ENCODE measurements at places on chromosomes 6 and 20. TPM values are rescaled to one million over a fixed set of nuclear protein-coding genes. Genes with fewer than 3 reads are reported as not detected.

Gene HLA-DRB5
- not detected for total RNA-seq

Gene TBC1D20
- 23.9 TPM for total RNA-seq

Gene TMEM239
- total RNA-seq: not detected

Gene VGLL2
- not detected for total RNA-seq

Gene MEP1A
- total RNA-seq: not detected

Gene C20orf202
- total RNA-seq: not detected

Gene SYNDIG1
- total RNA-seq: not detected

- no peak for DNase-seq
Observed at GRCh38 chr6:53723331-53723730, 57.8 kb upstream of the KLHL31 start.

- no peak for DNase-seq
Observed at GRCh38 chr20:63223121-63223825, 7.3 kb upstream of the YTHDF1 start.

DNA sequence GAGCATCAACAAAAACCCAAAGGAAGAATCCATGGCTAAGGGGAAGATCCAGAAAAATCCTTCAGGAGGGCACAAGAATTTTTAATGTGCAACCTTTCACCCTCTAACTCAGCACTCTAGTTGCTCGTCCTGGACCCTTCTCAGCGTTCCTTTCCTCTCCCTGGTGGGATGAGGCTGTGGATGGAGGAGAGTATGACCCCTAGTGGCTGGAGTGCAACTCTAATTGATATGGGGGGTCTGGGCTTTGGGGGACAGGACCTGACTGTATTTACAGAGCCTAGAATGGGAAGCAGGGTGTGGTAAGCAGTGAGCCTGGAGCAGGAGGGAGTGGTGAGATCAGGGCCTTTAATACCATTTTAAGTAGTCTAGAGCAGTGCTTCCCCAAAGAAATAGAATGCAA lies 83.9 kb upstream of the CEP85L start:
- no peak for DNase-seq

- no peak for DNase-seq
Observed at GRCh38 chr6:77448546-77448945, 14.7 kb downstream of the HTR1B start.

DNA sequence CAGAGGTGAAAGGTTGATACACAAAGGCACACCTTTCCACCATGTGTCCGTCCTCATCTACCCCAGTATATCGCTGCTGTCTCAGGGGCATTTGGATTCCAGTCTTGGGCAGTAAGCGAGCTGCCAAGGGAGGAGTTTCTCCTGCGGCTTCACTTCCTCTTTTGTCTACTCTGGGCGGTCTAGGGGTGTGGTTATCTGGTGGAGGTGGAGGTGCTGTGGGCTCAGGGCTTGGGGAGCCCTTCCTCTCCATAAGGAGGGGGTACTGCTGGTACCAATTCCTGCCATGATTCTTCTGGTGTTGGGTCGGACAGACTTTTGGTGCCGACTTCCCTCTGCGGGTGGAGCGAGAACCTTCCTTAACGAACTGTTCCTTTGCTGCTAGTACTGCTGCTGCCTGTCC lies 31.9 kb upstream of the FABP7 start:
- DNase-seq: no peak

GRCh38 chr6:105746509-105746908 lies 339.6 kb upstream of the PRDM1 start:
- DNase-seq: no peak

GRCh38 chr20:61303217-61303616 lies 51.2 kb downstream of the CDH4 start:
- no peak for DNase-seq

GRCh38 chr20:50874111-50874757 lies 57.0 kb downstream of the ADNP start:
- DNase-seq: no peak

- no peak for DNase-seq
Observed at GRCh38 chr6:139894271-139894670, 519.8 kb upstream of the CITED2 start.

GRCh38 chr6:116697480-116697879 lies 16.5 kb downstream of the KPNA5 start:
- DNase-seq: no peak

DNA sequence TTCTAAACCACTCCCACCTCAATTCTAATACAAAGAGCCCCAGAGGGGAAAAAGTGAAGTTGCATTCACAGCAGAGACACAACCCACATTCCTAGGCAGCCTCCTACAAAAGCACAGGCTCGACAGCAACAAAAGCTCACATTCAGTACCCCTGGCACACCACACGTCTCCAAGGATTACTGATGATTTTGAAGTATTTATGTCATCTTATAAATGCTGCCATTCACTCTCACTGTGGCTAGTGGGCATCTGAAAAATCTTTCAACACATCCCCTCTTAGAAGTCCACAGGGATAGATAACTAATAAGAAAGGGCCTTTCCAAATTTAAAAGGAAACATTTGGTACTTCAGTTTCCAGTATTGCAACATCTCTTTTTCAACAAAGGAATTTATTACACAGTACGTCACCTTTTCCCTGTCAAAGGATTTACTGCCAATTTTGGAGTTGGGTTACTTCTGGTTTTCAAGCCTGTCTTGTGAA lies 146.7 kb downstream of the TASP1 start:
- no peak for DNase-seq

DNA sequence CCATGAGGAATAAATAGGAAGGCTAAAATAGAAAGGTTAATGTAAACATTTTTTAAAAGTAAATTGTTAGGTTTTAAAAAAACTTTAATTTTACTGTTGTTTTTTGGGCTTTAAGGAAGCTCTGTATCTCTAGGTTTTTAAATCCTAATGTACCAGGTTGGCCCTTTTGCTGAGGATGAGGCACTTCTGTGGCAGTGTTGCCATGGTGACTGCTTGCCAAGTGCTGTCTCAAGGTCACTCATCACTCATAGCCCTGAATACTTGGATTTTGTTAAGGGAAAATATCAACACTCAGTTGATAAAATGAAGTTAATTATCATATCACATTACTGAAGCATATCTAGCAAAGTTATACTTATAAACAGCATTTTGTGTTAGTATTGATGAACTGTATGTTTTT lies 50.2 kb downstream of the NCOA3 start:
- DNase-seq: no peak

GRCh38 chr6:119197271-119197670 lies 118.8 kb upstream of the FAM184A start:
- no peak for DNase-seq

- no peak for DNase-seq
Observed at GRCh38 chr6:107987805-107988204, 29.8 kb upstream of the SEC63 start.

DNA sequence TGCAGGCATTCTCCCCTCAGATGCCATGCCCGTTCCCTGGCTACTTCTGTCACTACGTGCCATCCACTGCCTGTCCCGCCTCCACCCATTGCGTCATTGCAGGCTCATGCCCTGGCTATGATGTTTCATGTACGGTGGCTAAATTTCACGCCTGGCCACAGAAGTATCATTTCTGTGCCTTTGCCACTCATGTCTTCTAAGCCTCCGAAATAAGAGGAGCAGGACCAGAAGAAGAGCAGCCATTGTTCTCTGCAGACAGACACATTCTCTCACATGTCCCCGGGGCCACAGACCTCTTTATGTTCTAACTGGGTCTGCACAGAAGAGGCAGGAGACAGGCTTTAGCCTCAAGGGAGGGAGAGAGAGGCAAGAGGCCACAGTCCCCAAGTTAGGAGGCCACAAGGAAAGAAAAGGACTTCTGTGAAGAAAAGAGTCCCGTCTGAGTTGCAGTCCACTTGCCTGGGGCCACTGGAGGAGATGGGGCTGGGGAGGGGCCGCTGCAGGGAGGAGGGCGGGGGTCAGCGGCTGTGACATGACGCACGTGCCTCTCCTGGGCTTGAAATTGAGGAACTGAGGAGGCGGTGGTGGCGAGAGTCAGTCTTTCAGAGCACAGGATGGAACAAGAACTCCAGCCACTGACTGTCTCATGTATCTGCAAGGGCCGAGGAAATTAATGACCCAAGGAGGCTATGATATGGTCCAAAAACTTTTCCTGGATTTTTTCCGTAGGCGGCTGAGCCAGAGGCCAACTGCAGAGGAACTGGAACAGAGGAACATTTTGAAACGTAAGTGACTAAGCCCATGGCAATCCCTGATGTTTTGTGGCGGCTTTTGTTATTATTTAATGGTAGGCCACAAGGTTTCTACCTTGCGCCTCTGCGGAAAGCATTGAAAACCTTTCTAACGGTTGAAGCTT lies 55.9 kb downstream of the TBC1D7 start:
- DNase-seq: no peak

GRCh38 chr20:64214952-64215351 lies 40.6 kb upstream of the PCMTD2 start:
- no peak for DNase-seq

DNA sequence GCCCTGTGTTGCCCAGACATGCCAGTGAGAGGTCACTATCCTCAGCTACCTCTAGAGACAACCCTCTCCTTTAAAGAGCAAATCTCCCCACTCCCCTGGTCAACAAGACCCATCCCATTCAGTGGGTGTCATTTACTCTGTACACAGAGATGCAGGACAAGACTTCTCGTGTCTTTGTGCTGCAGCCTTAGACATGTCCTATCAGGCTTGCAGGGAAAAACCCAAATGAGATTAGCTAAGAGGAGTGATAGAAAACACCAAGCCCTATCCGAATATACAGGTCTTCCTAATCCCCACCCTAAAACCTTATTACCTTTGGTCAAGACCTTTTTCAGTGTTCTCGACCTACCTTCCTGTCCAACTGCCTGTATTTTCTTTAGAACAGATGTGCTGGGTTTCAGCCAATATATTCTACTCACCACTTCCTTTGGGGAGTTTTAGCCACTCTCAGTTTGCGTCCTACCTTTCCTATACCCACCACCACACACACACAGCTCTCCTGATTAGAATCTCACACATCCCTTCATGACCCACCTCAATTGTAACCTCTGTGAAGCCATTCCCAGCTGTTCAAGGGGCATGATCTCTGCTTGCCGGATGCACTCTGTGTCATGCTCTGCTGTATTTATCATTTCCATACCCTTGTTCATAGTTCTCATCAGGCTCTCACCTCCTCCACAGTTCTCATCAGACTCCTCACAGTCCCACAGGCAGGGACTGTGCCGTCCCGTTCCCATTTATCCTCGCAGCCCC lies 39.7 kb downstream of the TRAM2 start:
- no peak for DNase-seq

DNA sequence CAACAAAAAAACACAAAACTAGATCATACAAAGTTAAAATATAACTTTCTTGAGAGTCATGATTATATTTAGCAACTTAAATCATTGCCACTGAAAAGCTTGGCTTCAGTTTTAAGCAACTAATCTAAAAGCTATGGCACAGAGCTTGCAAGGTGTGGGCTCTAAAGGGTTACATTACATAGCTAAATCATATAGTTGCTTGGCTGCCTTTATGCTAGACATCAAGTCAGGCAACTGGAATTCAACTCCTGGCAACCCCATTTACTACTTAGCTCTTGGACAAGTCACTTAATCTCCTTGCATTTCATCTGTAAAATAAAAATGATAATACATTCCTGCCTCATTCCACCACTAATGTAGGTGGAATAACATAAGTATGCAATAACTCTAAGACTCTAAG lies 40.9 kb upstream of the GCM1 start:
- no peak for DNase-seq

DNA sequence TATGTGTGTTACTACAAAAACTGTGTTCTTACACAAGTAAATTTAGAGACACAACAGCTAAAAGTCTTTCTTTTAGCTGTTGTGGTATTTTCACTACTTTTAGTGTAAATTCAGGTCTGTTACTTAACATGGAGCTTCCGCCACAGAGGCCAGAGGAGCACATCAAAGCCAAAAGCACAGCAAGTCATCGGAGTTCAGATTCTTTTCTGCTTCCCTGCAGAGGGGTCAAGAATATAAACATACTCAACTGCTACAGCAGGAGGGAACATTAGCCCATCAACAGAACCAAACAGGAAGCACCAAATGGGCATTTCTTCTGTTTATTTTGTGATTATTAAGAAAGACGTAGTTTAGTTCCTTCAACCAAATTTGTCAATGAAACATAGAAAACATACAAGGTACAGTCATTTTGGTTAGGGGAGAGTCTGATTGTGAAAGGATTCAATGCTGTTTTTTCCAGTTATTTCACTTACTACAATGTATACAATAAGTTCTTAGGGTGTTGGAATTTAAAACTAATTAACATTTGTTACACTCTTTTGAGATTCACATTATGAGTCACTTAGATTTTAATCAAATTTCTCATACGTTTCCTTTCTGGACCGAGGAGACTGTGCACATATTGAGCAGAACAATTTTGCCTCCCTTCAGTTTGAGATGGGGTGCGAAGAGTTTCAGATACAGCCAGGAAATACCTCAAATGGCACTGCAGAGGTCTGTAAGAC lies 42.8 kb upstream of the DSE start:
- no peak for DNase-seq

DNA sequence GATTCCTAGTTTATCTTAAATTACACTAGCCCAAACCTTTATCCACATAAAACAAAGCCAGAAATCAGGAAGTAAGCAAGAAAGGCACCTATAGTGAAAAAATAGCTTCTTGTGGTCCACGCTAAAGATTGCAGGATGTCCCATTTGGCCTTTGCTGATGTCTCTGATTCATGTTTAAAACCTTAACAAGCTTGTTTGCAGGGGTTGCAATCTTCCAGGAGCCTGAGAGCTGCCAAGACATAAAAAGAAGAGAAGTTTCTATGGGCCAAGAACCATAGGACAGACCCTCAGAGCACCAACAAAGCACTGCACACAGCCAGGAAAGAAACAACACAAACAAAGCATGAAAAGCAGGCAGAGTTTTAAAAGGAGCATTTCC lies 49.4 kb downstream of the ADAT2 start:
- DNase-seq: no peak

DNA sequence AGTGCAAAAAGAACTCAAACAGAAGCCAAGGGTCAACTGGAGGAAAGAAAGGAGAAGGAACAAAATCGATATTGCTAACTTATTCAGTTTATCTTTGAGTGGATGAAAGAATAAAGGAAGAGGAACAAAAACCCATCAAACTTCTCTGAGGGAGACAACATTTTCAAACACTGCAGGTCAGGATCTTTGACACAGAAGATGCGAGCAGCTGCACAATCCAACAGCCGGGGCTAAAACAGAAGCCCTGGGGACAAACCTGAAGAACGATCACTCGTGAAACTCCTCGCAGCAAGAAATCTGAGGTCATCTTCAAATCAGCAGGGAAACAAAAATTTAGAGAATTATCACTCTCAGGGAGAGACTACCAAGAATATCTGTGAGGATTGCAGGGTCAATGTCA lies 14.2 kb downstream of the SLC23A2 start:
- no peak for DNase-seq

DNA sequence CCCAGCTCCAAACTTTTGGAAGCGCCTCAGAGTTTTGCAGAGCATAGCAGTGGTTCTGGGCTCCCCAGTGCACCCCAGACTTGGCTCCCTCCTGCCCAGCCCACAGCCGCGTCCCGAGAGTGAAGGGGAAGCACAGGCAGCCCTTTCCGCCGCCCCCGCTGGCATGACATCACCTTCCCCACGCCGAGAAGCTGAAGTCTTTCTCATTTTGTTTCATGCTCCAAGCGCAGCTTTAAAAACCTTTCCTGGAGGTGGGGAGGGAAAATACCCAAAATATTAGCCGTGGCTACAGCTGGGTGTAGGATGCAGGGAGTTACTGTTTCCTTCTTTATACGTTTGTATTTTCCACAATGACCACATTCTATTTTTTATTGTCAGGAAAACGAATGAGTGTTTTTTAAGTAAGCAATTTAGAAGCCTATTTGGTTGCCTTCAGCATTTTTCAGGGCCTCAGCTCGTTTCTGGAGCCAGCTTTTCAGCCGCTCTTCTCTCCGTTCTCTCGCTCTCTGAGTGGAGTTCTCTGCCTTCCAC lies 72.9 kb downstream of the SNX5 start:
- no peak for DNase-seq

- DNase-seq: no peak
Observed at GRCh38 chr6:12232821-12233220, 57.3 kb upstream of the EDN1 start.

Data from pulmonary artery endothelial cell (primary cell).